Smooth muscle cell of trachea (primary cell): ENCODE measurements at places on chromosomes 11 and 22. TPM values are rescaled to one million over a fixed set of nuclear protein-coding genes. Genes with fewer than 3 reads are reported as not detected.

OR10A2 gene
- not detected in 2 replicates for total RNA-seq

SLC2A11 gene
- total RNA-seq, result 7.1 and 16.2 TPM in 2 replicates

RBM14 gene
- total RNA-seq, result 30.6 and 31.6 TPM in 2 replicates

SPON1 gene
- 0.44 and 0.66 TPM in 2 replicates for total RNA-seq

GAS2L1 gene
- total RNA-seq, result 11.3 and 15.4 TPM in 2 replicates

IRAG1 gene
- total RNA-seq, result 7.0 and 28.8 TPM in 2 replicates

OR6T1 gene
- not detected in 2 replicates for total RNA-seq

ANO5 gene
- not detected in 2 replicates for total RNA-seq

GRAMD4 gene
- total RNA-seq, result 35.2 and 91.1 TPM in 2 replicates

SLC16A8 gene
- total RNA-seq, result 0.17 TPM in 1 of 2 replicates, not detected in the other
